CD14-positive monocyte (primary cell): ENCODE measurements at places on chromosomes 7 and 10.

DNA sequence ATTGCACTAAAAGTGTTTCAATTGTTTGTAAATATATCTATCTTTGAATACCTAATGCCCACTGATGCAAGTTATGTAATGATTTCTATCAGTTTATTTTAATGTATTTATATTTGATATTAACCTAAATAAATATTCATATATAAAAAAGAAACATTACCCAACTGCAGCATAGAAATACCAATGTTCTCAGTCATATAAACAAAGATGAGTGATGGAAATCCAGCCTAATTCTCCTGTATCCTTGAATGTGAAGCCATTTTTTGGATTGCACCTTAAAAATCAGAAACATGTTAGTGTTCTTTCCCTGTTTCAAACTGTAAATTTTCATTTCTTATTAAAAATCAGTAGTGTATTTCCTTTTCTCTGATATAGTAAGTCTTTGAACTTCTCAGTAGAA lies 305.8 kb upstream of the GNAI1 start:
- DNase-seq: no peak
- no peak overlapping the region for H3K4me3 ChIP-seq
- H3K4me1 ChIP-seq: no peaks in the 10 kb centered on the region

DNA sequence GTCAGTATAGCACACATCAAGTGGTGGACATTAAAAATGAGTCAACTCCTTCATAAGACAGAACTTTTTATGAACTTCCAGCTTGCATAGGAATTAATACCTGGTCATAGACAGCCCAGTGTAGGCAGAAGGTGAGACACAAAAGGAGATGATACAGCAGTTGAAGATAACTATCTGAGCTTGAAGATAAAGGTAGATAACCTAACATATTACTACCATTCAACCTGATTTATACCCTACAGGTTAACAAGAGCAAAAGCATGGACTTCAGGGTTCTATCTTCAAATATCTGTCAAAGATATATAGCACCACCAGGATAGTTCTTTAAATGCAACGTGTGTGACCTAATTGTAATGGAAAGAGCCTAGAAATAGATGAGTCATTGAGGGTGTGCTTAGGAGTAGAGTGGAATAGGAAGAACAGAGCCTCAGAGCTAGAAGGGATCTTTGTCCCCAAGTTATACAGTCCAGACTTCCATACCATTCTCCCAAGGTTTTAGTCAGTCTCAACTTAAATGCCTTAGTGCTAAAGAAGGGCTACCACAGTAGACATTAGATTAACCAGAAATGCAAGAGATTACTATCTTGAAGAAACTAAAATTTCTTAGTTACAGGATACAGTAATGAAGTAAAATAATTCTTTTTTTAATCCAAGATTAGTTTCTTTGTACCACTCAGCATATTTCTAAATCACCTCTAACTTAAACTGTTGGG lies 9.2 kb downstream of the ZNF800 start:
- DNase-seq: peak; percentile 12
- peak overlapping the region; percentile 14 for H3K27ac ChIP-seq
- H3K4me1 ChIP-seq: no peaks in the 10 kb centered on the region

DNA sequence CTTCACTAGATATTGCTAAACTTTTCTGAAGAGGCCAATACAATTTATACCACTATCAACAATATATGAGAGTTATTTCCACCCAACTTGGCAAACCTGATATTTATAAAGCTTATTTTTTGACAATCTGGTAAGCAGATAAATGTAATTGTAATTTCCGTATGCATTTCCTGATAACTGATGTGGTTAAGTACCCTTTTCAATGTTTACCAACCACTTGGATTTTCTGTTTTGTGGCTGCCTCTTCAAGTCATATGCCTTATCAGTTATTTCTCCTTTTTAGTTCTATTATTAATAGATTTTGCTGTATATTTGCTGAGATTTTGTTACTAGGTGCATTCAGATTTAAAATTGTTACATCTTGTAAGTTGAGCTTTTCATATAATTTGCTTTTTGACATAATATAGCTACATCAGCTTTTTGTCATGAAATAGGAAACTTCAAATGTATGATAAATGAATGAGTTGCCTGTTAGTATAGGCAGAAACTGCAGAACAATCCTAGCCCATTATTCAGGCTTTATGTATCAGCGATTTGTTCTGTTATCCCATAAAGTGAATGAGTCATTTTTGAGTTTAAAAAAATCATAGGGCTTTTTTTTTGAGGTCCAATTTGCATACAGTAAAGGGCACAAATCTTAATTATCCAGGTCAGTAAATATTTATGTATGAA lies 11.5 kb downstream of the SGPL1 start:
- H3K4me1 ChIP-seq: peaks cover 3% of the 10 kb centered on the region
- H3K27ac ChIP-seq: no peak overlapping the region

DNA sequence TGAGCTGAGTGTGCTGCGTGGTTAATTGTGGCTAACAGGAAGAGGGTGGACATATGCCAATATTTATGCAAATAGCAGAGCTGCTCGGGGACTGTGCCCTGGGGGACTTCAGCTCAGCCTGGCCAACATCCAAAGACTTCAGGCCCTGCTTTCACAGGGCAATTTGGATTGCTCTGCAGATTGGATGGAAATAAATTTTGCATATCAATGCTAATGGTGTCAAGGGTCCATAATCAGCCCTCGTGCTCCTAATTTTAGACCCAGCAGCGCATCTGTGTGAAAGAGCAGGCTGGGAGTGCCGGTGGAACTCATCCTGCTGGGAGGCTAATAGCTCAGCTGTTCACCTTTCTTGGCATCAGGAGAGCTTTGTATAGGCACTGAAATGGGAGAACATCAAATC lies 270.1 kb downstream of the TCERG1L start:
- H3K27me3 ChIP-seq: no peaks in the 10 kb centered on the region
- no peak overlapping the region for H3K4me3 ChIP-seq
- H3K36me3 ChIP-seq: no peaks in the 10 kb centered on the region
- H3K27ac ChIP-seq: no peak overlapping the region

DNA sequence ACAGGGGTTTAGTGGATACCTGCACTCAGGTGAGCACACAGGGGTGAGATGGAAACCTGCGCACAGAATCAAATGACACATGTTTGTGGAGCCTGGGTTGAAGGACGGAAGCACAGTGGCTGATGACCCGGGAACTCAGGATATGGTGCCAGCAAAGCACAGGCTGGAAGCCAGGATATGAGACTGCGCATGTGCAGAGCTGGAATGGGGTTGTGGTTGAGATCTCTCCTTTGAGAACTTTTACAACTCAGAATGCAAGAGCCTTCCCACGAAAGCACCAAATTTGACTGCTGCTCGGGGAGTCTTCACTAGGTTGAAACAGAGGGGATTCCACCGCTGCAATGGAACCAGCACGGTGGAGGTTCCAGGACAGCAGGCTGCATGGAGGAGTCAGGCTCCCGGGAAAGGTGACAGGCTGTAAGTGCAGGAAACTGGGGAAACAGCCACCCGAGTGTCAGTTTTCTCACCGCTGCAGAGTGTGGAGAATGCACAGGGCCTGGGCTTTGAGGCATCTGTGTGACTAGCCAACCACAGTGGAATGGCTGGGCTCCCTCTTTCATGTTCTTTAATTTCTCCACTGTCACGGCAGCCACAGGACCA lies 133.4 kb upstream of the TCERG1L start:
- no peaks in the 10 kb centered on the region for H3K36me3 ChIP-seq
- no peak for DNase-seq
- no peak overlapping the region for H3K4me3 ChIP-seq
- no peak overlapping the region for H3K27ac ChIP-seq

DNA sequence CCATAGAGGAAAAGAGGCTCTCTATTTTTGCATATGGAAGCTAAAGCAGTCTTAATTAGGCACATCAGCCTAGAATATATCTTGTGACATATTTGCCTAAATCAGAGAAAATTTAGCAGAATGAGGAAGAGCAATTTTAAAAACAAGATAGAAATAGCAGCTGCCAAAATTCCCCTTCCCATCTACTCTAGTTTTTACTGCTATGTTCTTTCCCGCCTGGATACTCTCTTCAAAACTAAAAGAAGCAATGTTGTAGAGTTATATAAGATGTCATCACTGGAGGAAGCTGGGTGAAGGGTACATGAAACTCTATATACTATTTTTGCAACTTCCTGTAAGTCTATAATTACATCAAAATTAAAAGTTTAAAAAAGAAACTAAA lies 87.0 kb downstream of the ARMH3 start:
- DNase-seq: peak; percentile 15
- peaks cover 41% of the 10 kb centered on the region for H3K4me1 ChIP-seq
- H3K27ac ChIP-seq: no peak overlapping the region
- H3K27me3 ChIP-seq: no peaks in the 10 kb centered on the region
- peaks cover 72% of the 10 kb centered on the region for H3K36me3 ChIP-seq

DNA sequence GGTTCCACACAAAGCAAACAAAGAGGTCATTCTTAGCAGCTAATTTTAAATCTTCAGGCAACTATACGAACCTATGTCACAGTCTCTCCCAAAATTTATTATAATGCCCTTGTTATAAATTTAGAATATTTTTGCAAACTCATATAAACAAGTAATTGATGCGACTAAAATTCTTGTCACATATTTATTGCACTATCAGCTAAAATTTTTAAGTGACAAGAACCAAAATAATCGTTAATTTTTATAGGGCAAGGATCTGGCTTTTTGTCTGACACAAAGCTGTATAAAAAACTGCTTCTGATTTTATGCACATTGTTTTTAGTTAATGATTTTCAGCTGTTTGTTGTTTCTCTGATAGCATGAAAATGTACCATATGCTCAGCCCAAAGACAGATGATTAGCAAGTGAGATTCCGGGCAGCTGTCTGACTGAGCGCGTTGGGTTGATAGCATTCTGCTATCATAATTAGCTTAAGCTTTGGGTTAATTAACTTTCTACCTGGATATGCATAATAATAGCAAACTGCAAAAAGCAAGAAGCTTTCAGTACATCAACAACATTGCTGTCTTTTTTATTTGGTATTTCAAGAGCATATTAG lies 136.0 kb downstream of the MGMT start:
- H3K4me1 ChIP-seq: no peaks in the 10 kb centered on the region
- H3K4me3 ChIP-seq: no peak overlapping the region
- no peak for DNase-seq

GRCh38 chr10:102065561-102066398 lies 631 bp downstream of the HPS6 start:
- no peaks in the 10 kb centered on the region for H3K36me3 ChIP-seq
- H3K27ac ChIP-seq: peak overlapping the region; percentile 87
- peaks cover 48% of the 10 kb centered on the region for H3K4me1 ChIP-seq
- peak overlapping the region; percentile 92 for H3K4me3 ChIP-seq

DNA sequence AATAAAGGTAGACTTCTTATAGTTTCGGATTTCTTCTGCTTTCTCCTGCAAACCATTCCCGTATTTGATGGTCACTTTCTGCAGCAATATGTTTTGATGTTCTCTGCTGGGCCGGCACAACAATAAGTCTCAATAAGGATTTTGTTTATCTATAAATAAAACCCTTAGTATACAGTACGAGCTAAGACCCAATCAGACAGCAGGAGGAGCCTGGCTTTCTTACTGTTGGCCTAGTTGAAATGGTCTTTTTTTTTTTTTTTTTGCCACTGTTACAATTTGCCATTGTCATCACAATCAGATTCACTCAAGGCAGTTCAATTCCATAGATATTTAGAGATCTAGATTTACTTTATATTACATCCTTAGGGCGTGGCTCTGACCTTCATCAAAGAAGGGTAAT lies 76.4 kb downstream of the PLXDC2 start:
- no peaks in the 10 kb centered on the region for H3K27me3 ChIP-seq
- no peak for DNase-seq
- H3K27ac ChIP-seq: no peak overlapping the region
- no peak overlapping the region for H3K4me3 ChIP-seq
- H3K36me3 ChIP-seq: no peaks in the 10 kb centered on the region

GRCh38 chr7:124088590-124088989 lies 55.7 kb upstream of the TMEM229A start:
- H3K4me3 ChIP-seq: no peak overlapping the region
- H3K4me1 ChIP-seq: no peaks in the 10 kb centered on the region
- no peak for DNase-seq
- H3K36me3 ChIP-seq: no peaks in the 10 kb centered on the region
- no peak overlapping the region for H3K27ac ChIP-seq
- no peaks in the 10 kb centered on the region for H3K27me3 ChIP-seq

DNA sequence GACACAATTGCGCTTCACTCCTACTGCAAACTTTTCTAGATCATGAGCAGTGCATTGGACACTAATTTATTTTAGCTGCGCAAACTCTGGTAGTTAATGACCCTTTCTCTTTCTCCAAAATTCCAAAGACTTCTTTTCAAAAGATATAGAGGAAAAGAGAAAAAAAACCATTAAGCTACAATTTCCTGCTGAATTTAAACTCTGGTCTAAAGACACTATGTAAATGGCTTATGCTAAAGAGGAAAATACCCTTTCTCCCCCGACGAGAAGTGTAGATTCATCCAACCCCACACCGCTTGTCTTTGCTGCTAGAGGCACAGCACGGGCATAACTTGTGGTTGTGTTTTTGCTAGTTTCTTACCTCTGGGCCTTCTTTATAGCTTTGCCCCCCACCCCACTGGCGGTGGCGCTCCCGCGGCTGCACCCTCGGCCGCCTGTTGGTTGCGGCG lies 84.1 kb downstream of the SNX10 start:
- no peak overlapping the region for H3K27ac ChIP-seq
- DNase-seq: no peak
- H3K4me1 ChIP-seq: peaks cover 14% of the 10 kb centered on the region
- H3K36me3 ChIP-seq: peaks cover 25% of the 10 kb centered on the region
- H3K4me3 ChIP-seq: no peak overlapping the region
- H3K27me3 ChIP-seq: peaks cover 39% of the 10 kb centered on the region

GRCh38 chr7:108413782-108414492 lies 42.3 kb downstream of the NRCAM start:
- H3K27me3 ChIP-seq: peaks cover 10% of the 10 kb centered on the region
- H3K27ac ChIP-seq: no peak overlapping the region
- peaks cover 36% of the 10 kb centered on the region for H3K4me1 ChIP-seq
- DNase-seq: peak; percentile 51
- no peaks in the 10 kb centered on the region for H3K36me3 ChIP-seq

DNA sequence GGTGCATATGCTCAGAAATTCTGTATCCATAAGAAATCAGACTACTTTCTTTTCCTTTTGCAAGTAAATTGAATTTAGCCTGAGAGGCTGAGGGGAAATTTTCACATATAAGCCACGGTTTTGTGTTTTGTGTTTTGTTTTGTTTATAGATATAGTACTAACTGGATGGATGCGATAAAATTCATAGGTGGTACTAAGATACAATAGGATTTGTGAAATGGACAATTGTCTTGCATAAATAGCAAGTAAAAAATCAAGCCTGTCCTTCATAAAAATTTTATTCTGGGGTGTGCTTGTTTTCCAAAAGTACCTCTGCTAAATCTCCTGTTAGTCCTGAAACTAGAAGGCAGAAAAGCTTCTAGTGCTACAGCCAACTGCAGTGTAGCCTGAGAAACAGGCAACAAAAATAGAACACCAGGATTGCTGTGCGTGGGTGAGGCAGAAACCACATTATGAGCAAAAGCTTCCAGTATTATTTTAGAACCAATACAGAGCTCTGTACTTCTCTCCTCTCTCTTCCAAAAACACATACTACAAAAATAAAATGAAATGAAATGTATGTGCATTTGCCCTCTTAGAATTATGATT lies 634 bp upstream of the HDAC9 start:
- DNase-seq: no peak
- H3K4me1 ChIP-seq: peaks cover 23% of the 10 kb centered on the region
- no peak overlapping the region for H3K4me3 ChIP-seq
- no peaks in the 10 kb centered on the region for H3K27me3 ChIP-seq
- no peak overlapping the region for H3K27ac ChIP-seq
- peaks cover 5% of the 10 kb centered on the region for H3K36me3 ChIP-seq
